Parietal lobe (tissue), 2 donors: ENCODE measurements at places on chromosomes 1 and 21. TPM values are rescaled to one million over a fixed set of nuclear protein-coding genes. Genes with fewer than 3 reads are reported as not detected.

Gene KIF26B
- total RNA-seq = 51.3 TPM

Gene KRTAP13-1
- not detected for total RNA-seq

Gene FABP3
- total RNA-seq = 139 TPM

Gene DCST1
- not detected for total RNA-seq

Gene TCEA3
- 2.2 TPM for total RNA-seq

Gene RHCE
- not detected for total RNA-seq

Gene BRWD1
- total RNA-seq = 336 TPM

Gene MCL1
- 113 TPM for total RNA-seq

Gene C4BPB
- not detected for total RNA-seq

Gene PLA2G2D
- not detected for total RNA-seq

Gene CENPF
- 30.0 TPM for total RNA-seq
